ENCODE measurements at places on chromosomes 2 and 18.

DNA sequence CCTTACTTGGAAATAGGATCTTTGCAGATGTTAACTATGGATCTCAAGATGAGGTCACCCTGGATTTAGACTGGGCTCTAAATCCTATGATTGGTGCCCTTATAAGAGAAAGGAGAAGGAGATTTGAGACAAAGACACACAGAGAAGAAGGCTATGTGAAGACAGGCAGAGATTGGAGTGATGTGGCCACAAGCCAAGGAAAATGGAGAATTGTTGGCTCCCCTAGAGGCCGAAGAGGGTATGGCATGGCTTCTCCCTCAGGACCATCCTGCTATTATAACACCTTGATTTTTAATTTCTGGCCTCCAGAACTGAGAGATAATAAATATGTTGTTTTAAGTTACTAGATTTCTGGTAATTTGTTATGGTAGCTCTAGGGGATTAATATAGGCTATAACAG, 7.6 kb downstream of the CYBRD1 start:
- DNase-seq = peak; percentile 18

- no peak for DNase-seq
Observed at GRCh38 chr2:204175552-204176271, 239.1 kb downstream of the ICOS start.

DNA sequence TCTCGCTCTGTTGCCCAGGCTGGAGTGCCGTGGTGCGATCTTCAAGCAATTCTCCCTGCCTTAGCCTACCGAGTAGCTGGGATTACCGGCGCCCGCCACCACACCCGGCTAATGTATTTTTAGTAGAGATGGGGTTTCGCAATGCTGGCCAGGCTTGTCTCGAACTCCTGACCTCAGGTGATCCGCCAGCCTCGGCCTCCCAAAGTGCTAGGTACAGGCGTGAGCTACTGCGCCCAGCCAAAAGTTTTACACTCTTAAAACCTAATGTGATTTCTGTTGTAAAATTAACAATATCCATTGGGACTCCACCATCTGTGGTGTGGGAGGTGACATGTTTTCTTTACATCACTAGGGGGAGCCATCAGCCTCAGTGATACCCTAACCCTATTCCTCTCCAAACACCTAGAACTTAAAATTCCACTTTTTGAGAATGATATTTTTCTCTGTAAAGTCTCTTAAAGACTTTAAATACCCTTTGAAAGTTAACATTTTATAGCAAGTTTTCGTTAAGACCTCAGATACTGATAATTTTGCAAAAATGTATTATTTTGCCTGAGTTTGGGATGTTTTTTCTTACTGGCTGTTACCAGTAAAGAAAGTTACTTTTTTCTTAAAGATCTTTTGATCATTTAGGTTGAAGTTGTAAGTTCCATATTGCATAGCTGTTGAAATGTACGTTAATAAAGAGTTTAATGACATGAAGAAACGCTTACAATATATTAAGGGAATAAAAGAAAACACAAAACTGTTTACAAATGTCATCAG, 11.6 kb upstream of the EIF2AK2 start:
- peak; percentile 46 for DNase-seq

- DNase-seq = no peak
Observed at GRCh38 chr2:218999881-219000568, 6.8 kb upstream of the CRYBA2 start.

DNA sequence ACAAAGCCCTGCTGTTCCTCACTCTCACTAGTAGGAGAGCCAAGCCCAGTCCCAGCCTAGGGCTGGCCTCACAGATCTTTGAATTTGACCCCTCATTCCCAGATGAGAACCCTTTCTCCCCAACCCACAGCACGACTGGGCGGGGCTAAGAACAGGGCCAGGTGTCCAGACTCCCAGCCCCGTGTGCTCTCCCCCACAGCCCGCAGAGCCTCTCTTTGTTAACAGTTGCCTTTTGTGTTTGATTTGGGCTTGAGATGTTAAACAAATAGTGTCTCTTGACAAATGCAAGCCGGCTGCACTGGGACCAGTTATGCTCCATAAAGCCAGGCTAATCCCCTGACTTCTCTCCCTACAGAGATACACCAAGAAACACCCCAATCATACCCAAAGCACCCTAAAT, 4.7 kb upstream of the KCNK3 start:
- no peak for DNase-seq

DNA sequence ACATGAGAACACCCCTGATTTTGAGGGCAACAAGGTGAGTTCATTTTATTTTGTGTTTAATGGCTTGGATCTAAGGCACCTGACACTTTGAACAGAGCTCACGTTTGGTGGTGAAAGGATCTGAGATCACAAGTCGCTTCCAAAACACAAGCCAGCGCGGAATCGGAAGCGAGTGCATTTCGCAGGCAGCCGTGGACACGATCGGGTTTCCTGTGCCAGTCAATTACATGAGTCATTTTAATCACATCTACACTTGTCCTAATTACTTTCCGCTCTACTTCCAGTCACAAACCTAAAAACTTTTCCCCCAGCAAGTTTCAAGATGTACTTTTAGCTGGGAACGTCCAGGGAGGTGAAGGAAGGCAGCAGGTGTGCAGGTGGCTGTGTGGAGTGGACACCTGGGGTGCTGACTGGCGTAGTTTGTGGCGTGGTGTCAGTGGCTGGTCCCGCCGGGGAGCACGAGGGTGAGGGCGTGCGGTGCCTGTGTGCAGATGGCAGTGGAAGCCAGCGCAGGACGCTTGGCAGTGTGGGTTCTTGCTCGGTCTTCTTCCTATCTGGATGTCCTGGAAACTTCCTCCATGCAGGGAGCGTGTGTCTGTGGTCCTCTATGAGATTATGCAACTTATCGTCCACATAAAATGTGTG, 75.6 kb downstream of the DCDC2C start:
- no peak for DNase-seq

- no peak for DNase-seq
Observed at GRCh38 chr2:1665761-1666505, 78.4 kb downstream of the PXDN start.

DNA sequence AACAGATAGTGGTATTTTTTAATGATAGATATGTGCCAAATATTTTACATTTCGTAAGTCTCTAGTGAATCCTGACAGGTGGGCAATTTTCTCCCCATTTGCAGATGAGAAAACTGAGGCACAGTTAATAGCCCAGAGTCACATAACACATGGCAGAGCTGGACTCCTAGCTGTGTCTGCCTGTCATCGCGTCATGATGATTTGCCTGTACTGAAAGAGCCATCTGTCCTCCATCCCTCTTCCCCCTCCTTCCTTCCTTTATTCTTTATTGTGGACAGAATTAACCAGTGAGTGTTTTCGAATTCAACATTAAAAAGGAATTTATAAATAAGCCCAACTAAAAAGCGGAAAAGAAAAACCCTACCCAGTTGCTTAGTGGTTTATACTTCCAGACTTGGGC, 3.2 kb downstream of the DNAJB2 start:
- no peak for DNase-seq

GRCh38 chr18:3649135-3649632, 199.2 kb downstream of the TGIF1 start:
- no peak for DNase-seq

GRCh38 chr18:48367557-48367956, 41.6 kb downstream of the ZBTB7C start:
- no peak for DNase-seq

- no peak for DNase-seq
Observed at GRCh38 chr2:207049122-207049521, 109.8 kb downstream of the CPO start.

- no peak for DNase-seq
Observed at GRCh38 chr2:180938451-180938850, 42.0 kb upstream of the UBE2E3 start.

DNA sequence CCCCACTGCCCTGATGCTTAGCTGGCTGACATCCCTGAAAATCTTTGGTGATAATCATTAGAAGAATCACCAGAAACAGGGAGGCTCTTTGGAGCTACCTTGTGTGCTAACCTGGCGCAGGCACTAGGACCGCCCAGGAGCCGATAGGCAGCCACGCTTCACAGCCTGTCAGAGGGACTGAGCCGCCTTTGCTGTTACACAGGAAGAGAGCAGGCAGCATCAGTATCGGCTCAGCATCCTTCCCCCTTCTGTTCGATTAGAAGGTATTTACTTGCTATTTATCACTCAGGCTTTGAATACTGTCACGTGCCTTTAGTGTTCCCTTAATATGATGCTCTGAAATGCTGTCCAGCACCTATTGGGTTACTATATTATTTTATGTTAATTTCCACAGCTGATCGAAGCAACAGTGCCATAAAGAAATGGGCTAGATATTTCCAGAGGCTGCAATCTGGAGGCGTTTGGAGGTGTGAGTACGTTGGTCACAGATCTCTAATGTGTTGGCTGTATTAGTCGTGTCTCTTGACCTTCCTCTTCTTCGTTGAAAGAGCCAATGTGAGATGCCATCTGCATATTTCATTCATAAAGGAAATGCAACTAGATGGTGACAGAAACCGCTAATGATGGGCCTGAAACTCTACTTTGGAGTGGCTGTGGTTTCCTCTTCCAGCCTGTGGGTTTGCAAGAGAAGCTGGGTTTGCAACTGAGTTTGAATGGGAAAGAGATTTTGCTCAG, 110.4 kb upstream of the RAB27B start:
- DNase-seq = no peak
